Neural progenitor cell (in vitro differentiated cells): ENCODE measurements at places on chromosomes 13 and 19. TPM values are rescaled to one million over a fixed set of nuclear protein-coding genes. Genes with fewer than 3 reads are reported as not detected.

DNA sequence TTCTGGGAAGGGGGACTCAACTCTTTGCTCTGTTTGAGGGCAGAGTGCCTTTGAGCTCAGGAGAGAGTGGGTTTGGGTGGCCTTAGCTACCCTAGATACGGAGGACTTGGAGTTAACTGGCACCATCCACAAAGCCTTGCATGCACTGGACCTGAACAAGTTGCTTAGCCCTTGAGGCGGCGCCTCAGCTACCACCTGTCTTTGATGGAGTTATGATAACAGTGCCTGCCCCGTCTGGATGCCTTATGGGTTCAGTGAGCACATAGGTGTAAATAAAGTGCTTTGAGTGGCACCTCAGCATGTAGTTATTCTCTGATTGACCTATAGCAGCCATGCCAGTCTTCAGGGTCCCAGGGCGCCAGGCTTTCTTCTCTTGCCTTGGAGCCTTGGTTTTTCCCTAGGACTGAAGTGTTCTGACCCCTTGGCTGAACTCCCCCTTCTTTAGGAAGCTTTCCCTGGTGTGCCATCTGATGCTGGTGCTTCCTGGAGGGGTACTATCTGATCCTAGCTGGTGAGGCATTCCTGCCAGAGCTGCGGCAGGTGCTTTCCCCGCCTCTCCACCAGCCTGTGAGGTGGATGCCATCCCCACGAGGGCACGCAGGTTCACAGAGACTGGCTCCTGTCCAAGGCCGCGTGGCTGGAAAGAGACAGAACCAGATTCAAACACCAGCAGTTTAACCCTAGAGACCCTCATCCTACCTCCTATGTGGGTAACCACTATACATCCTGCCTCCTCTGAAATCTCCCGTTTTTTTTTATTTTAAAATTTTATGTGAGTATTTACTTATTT lies 5.8 kb downstream of the BCKDHA start:
- no peak for DNase-seq

- no peak for DNase-seq
These were observed 53.4 kb downstream of the KDM4B start for GRCh38 chr19:5022066-5022860.

DNA sequence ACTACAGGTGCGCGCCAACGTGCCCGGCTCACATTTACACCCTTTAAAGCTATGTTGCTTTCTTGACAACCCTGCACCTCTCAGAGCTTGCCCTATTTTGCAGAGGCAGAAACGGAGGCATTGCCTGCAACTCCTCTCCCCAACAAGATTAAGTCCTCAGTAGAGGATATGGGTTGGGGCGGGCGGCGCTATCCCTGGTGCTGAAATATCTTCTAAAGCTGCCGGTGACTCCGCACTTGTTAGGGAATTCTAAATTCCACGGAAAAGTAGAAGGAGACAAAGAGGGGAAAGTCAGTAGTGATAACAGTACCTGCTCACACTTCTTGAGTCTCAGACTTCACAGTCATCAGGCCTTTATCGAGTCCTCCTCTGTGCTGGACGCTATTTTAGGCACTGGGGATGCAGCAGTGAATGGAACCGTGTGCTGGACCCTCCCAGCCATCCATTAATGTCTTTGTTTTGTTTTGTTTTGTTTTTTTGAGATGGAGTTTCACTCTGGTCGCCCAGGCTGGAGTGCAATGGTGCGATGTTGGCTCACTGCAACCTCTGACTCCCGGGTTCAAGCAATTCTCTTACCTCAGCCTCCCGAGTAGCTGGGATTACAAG lies 18.0 kb downstream of the SLC5A5 start:
- peak; percentile 87 for DNase-seq

The TRPC4 gene
- total RNA-seq, result 17.7 and 21.1 TPM in 2 replicates

The ZNF578 gene
- total RNA-seq, result 3.8 and 9.7 TPM in 2 replicates
